ENCODE measurements at places on chromosomes 3 and 15.

- no peak for DNase-seq
Observed at GRCh38 chr3:190130037-190130436, 9.3 kb upstream of the P3H2 start.

- DNase-seq: no peak
Observed at GRCh38 chr3:177473184-177473583, 275.9 kb upstream of the TBL1XR1 start.

DNA sequence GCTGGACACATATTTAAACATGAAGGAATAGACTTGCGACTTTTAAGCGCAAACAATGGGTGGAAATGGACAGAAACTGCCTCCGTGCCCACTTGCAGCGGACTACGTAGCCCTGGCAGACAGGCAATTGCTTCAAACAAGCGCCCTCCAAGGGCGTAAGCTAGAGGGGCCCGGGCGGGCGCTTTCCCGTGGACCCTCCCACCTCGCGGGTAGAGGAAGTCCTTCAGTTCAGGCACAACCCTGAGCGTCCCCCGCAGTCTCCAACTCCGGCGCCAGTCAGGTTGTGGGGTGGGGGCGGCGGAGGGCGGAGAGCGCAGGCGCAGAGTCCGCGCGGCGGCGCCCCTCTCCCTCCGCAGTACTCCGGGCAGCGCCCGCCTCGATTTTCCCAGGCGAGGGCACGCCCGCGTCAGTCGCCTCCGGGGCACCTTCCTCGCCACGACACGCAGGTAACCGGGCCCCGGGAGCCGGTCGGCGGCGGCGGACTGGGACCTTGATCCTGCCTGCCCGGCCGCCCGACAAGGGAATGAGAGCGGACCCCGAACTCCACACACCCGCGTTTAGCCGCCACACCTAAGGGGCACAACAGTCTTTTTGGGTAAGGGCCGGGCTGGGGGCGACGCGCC, at the start of gene SLC35G2:
Gene SLC35G2 (plus strand): TSS at position 358 of the 623 bp plus-strand sequence. CDS start 35,335 bp downstream, outside the sequence.
- no peak for DNase-seq

GRCh38 chr15:65081758-65082157, 5.2 kb downstream of the KBTBD13 start:
- DNase-seq: no peak

DNA sequence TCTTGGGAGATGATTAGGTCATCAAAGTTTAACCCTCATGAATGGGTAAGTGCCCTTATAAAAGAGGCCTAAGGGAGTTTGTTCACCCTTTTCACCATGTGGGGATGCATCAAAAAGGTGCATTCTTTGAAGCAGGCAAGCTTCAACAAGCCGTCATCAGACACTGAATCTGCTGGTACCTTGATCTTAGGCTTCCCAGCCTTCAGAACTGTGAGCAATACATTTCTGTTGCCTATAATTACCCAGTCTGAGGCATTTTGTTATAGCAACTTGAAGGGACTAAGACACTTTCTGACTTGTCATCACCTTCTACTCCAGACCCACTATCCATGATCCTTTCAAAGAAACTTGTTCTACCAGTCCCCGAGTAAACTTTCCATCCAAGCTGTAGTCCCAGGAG, 44.6 kb upstream of the LRRC58 start:
- DNase-seq: no peak

DNA sequence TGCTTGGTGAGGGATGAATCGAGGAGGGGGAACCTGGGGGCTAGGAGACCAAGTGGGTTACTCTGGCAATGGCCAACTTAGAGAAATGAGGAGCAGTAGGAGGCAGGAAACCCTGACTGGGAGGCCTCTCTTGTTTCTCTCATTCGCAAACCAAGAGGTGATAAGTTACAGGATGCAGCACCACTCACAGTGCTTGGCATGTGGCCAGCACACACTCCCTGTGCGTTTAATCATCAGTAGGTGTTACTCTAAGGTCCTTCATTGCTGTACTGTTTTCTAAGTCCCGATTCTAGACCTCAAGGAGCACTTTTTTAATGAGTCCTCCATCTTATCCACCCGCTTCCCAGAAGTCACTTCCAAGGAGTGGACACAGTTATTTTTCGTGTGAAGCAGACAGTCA, 314.1 kb upstream of the TRIM42 start:
- DNase-seq: peak; percentile 19

- no peak for DNase-seq
Observed at GRCh38 chr3:88090681-88091080, 31.6 kb downstream of the ZNF654 start.

GRCh38 chr3:184717399-184717983, 5.6 kb upstream of the MAGEF1 start:
- no peak for DNase-seq

DNA sequence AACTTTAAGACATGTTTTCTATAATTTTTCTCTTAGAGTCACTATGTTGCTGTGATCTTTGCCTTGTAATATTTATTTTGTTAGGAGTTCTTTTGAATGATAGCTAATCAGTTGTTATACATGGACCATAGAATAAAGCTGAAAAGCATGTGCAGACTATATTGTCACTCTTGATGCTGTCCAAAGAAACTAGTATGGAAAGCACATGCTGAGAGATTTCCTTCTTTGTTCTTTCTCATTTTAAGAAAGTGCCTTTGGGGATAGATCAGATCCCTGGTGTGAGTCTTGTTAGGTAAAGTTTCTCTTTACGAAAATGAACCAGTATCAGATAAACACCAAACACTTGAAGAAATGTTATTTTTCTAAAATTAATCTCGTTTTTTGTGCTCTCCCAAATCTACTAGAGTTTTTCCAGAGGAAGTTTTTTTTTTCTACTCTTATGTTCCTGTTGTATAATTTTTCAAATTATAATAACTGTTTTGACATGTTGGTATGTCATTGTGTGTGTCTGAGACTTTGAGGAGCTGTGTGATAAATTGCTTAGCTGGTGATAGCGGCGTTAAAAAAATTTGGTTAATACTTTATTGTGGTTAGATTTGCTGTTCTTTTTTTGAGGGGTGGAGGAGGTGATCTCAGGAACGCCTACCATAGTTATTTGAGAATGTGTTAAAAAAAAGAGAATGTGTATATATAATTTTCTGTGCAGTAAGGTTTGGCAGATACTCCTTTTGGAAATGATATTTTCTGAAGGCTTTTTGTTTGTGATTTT, 2.2 kb downstream of the PIAS1 start:
- DNase-seq: no peak

DNA sequence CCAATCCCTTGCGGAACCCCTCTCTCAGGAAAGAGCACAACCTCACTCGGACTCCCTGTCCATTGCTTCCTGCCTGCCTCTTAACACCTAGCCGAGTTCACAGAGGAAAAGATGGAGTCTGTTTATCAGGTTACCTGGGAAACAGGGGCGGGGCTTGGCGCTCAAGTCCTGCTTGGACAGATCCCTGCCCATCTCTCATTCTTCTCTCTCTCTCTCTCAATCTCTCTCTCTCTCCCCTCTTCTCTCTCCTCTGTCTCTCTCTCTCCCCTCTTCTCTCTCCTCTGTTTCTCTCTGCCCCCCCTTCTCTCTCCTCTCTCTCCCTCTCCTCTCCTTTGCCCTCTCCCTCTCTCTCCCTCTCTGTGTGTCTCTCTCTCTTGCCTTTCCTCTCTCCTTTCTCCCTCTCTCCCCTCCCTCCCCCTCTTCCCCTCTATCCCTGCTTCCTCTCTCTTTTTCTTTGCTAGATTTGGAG, at the start of gene EFHB:
Gene EFHB (minus strand): TSS at position 120 of the 469 bp plus-strand sequence. CDS start 199 bp downstream, outside the sequence.
- DNase-seq: no peak

DNA sequence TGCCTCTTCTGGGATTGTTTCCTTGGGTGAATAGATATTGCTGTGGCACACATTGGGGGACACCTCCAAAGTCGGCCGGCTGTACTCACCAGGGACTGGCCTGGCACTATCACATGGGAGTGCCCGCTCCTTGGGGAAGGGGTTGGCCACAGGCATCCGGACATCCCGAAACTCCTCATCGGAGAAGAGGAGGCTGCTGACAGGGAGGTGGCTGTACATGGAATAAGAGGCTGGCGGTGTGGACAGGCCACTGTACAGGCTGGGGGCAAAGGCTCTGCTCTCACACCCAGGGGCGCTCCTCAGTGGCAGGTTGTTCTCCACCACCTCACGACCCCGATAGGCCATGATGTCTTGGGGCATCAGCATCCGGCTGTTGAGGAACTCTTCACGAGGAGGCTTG, 15.7 kb downstream of the BCL6 start:
- no peak for DNase-seq

- DNase-seq: no peak
Observed at GRCh38 chr15:78868366-78868765, 4.3 kb upstream of the MORF4L1 start.

DNA sequence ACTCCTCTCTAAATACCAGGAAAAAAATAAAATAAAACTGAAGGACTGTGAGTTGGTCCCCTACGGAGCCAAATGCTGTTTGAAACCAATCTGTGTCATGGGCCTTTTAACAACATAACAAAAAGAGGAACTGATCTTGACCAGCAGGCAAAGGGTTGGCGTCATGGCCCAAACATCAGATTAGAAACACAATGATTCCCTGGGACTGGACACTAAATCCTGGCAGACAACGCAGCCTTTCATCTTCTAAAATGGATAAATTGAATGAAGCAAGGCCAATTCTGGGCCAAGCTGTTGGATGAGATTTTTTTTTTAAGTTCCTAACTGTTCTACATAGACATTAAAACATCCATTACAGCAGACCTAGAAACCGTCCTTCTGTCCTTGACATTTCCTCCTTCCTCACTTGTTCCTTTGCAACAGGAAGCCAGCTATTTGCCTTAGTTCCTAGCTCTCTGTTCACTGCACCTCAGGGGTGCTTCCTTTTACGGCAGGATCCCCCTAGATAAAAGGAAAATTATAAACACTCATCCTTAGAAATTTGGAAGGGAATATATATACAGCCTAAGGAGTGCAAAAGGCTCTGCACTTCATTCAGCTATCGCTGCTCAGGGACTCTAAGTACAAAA, 21.6 kb upstream of the TAFA4 start:
- no peak for DNase-seq

GRCh38 chr3:16103472-16103871, 71.0 kb upstream of the GALNT15 start:
- no peak for DNase-seq

GRCh38 chr15:66730168-66731021, 28.4 kb downstream of the SMAD6 start:
- peak; percentile 16 for DNase-seq

GRCh38 chr3:187794731-187795130, 49.5 kb upstream of the BCL6 start:
- DNase-seq: no peak

DNA sequence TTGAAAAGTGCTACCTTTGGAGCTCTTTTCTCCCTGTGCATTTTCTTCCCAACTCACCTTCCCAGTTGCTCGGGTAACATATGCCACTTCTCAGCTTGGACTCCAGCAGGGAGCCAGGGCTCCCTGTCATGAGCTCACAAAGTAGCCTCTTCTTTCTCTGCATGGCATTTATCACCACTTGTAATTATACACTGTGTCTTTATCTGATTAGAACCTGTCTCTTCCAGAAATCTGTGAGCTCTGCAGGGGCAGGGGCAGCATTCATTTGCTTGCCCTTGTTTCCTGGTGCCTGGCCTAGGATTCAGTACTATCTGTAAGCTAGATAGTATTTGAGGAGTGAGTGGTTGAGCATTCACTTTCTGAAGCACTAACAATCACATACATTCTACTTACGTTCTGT, 100.9 kb downstream of the CLSTN2 start:
- DNase-seq: no peak

DNA sequence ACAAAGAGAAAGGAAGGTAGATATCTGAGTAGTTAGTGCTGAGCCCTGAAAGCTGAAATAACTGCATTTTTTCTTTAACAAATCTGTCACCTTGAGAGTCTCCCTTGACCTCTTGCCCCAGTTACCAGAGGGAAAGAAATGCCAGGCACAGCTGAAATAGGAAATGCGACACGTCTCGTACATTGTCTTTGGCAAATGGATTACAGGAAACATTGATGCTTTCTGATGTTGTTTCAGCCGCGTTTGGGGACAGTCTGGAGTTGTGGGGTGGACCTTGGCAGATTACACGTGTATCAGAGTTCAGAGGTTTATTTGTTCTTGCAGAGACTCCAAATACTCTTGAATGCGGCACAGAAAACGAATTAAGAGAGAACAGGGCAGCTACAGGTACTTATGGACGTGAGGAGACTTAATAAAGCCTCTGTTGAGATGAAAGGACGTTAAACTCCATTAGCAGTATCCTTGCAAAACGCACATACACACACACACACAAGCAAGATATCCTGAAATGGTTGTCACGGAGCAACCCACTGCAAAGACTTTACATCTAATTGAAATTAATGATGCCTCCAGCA, 272.8 kb upstream of the RORA start:
- no peak for DNase-seq

GRCh38 chr15:98296653-98297052, 336.1 kb downstream of the ARRDC4 start:
- no peak for DNase-seq

- no peak for DNase-seq
Observed at GRCh38 chr15:47717036-47717612, at the start of gene SEMA6D. SEMA6D (plus strand) TSS chr15:47717505; CDS start chr15:47759799, 42,294 bp downstream.

- no peak for DNase-seq
Observed at GRCh38 chr3:152156880-152157279, 111.8 kb upstream of the MBNL1 start.

- DNase-seq: no peak
Observed at GRCh38 chr3:194395778-194396538, 3.1 kb downstream of the GP5 start.

- no peak for DNase-seq
Observed at GRCh38 chr3:21517184-21517583, 233.8 kb downstream of the ZNF385D start.

DNA sequence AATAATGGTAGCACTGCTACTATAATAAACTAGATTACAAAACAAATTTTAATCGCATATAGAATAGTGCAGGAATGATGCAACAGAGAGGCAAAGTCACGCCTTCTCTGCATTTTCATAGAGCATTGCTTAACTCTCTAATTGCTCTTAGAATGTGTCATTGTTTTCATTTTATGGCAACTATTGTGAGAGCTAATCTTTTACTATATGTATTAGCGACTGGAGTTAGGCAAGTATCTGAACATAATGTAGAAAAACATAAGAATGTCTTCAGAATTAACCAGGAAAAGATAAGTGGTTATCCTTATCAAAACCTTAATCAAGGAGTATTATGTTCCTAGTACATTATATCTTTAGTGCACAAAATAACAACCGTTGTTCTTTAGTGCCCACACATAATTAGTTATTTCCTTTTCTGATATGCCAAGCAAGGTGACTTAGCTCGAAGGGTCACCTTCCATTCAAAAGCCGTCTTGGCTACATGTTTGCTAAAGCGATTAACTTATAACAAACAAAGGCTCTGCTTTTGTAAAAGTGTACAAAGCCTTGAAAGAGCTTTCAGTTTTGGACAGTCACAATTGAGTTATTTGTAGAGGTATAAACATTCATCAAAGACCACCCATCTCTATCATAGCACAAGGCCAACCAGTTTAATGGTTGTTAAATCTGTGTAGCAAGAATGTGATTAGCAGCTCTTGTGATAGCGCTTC, 1328.9 kb downstream of the ROBO2 start:
- DNase-seq: no peak

DNA sequence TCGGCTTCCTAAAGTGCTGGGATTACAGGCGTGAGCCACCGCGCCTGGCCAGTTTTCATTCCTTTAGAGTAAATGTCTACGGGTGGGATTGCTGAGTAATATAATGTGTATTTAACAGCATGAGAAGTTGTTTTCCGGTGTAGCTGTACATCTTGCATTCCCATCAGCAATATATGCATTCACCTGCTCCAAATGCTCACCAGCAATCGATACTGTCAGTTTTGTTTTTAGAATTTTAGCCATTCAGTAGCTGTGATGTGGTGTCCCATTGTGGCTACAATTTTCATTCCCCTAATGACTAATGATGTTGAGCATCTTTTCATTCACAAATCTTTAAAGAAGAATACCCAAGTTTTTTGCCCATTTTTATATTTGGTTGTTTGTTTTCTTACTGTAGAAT, 134.8 kb upstream of the RGMA start:
- DNase-seq: no peak

- no peak for DNase-seq
Observed at GRCh38 chr3:129633751-129634481, 27.4 kb upstream of the PLXND1 start.
